ENCODE measurements at places on chromosomes 2 and 18. TPM values are rescaled to one million over a fixed set of nuclear protein-coding genes. Genes with fewer than 3 reads are reported as not detected.

- no peak for ATAC-seq
Measured at GRCh38 chr2:84989422-84989821, 18.5 kb downstream of the KCMF1 start.

Gene LYG2
- not detected for total RNA-seq

- peak; percentile 52 for ATAC-seq
Measured at GRCh38 chr2:60553495-60554073, at the start of gene BCL11A. TSS of gene BCL11A (minus strand) at chr2:60553654. CDS start at chr2:60553270, 384 bp downstream.

Gene SETBP1
- total RNA-seq = 40.7 TPM

GRCh38 chr2:165105926-165106325, 97.9 kb downstream of the SCN3A start:
- no peak for ATAC-seq

Gene ITPRIPL1
- 0.14 TPM for total RNA-seq

All from motor neuron (in vitro differentiated cells).